Peyer's patch (tissue), 4 donors: ENCODE measurements at places on chromosomes 4 and X. TPM values are rescaled to one million over a fixed set of nuclear protein-coding genes. Genes with fewer than 3 reads are reported as not detected.

GRCh38 chr4:163707873-163708272 lies 213.4 kb downstream of the TMA16 start:
- no peak for DNase-seq

DNA sequence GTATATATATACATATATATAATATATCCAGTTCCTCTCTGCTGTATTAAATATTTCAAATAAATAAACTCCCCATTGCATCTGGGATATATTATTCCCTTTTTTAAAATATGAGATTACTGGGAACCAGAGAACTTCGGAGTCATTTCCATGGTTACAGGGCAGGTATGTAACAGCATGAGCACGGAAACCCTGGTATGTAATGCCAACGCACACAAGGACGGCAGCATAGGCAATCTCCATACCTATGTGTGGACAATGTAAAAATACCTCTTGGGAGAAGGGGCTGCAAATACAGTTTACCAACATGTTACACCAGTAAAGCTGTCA lies 62.8 kb downstream of the NUDT10 start:
- DNase-seq = no peak

DNA sequence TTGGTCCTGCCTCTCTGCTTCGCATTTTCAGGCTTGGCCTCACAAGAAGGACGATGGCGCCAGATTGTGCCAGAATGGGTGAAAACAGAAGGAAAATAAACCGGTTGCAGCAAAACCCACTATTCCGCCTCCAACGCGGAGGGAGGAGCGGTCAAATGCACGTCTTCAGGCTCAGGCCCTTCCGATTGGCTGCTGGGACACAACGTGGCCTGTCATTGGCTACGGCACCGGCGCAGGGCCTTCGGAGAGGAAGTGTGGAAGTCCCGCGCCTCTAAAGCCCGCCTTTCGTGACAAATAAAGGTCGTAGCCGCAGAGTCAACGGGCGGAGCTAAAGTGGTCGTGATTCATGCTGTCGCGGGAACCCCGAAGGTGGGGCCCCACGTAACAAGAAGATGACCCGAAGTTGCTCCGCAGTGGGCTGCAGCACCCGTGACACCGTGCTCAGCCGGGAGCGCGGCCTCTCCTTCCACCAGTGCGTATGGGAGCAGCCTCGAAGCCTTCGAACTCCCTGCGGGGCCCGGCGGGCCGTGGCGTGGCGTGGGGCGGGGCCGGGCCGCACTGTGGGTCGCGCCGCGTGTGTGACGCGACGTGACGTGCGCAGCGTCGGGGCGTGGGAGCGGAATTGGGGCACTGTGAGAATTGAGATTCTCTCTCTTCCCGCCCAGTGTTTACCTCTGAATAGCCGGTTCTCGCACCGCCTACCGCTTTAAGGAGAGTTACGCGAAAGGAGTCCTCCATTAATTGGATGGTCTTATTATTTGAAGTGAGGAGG lies at the start of gene THAP9:
Gene THAP9 (plus strand): TSS at position 325 of the 772 bp plus-strand sequence. CDS start 68 bp downstream, at position 393.
- peak; percentile 99 for DNase-seq

GRCh38 chrX:133913658-133914388 lies 71.6 kb downstream of the GPC3 start:
- DNase-seq = no peak

DNA sequence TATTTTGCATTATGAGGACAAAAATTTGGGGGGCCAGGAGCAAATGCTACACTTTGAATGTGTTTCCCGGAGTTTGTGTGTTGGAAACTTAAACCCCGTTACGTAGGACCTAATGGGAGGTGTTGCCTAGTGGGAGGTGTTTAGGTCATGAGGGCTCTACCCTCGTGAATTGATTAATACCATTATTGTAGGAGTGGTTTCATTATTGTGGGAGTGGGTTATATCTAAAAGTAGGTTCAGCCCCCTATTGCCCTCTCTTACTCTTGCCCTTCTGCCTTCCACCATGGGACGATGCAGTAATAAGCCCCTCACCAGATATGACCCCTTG lies 15.5 kb downstream of the UBA6 start:
- DNase-seq = no peak

GRCh38 chrX:15336023-15336413 lies 695 bp upstream of the PIGA start:
- no peak for DNase-seq

Gene COQ2
- total RNA-seq = 11.0 TPM

Gene RIPPLY1
- not detected for total RNA-seq
